ENCODE measurements at places on chromosomes 3 and 15. TPM values are rescaled to one million over a fixed set of nuclear protein-coding genes. Genes with fewer than 3 reads are reported as not detected.

GRCh38 chr15:90130291-90130690 is 28.0 kb upstream of the IDH2 start:
- DNase-seq: no peak

TTLL13 gene
- total RNA-seq: 0.46 TPM

GRCh38 chr3:50427217-50427616 is 67.9 kb upstream of the TMEM115 start:
- DNase-seq: no peak

LIPH gene
- total RNA-seq: 0.24 TPM

GRCh38 chr3:42605546-42606173 is 5.2 kb downstream of the NKTR start:
- DNase-seq: no peak

GRCh38 chr3:151330899-151331298 is 1.6 kb upstream of the P2RY13 start:
- DNase-seq: no peak

EFCAB12 gene
- 1.8 TPM for total RNA-seq

- no peak for DNase-seq
Measured at GRCh38 chr3:55554634-55555425, 67.7 kb upstream of the WNT5A start.

DNA sequence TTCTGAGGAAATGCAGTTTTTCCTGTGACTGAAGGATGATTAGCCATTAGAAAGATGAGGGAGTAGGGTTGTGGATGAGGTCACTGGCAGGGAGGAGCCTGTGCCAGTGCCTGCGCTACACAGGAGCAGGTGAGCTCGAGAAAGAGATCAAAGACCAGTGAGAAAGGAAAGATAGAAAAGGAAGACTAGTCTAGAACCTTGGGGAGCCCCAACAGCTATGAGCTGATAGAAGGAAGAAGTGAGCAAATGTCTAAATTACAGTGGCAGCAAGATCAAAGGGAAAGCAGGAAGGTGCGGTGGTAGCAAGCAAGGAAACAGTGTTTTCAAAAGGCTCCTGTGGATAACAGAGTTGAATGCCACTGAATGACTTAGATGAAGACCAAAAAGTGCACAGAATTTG is 39.6 kb downstream of the LNP1 start:
- DNase-seq: no peak

GRCh38 chr3:150145659-150146058 is 175.0 kb upstream of the PFN2 start:
- no peak for DNase-seq

CBLB gene
- total RNA-seq: 21.4 TPM

DNA sequence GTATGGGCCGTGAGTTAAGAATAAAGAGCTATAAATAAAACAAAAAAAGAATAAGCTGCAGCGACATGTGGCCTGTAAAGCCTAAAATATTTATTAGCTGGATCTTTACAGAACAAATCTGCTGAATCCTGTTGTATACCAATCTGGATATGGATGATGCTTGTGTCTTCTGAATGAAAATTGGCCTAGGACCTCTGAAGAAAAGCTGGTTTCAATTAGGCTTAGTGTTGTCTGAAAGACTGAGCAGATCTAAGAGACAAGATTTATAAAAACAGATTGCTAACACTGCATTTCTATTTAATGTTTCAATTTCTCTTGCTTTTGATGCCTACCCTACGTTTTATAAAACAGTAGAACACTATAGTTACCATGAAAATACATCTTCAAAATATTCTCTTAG is 57.9 kb downstream of the ST3GAL6 start:
- DNase-seq: no peak

- no peak for DNase-seq
Measured at GRCh38 chr3:13582366-13583250, 33.7 kb downstream of the FBLN2 start.

- no peak for DNase-seq
Measured at GRCh38 chr3:79968418-79968817, 200.6 kb upstream of the ROBO1 start.

DNA sequence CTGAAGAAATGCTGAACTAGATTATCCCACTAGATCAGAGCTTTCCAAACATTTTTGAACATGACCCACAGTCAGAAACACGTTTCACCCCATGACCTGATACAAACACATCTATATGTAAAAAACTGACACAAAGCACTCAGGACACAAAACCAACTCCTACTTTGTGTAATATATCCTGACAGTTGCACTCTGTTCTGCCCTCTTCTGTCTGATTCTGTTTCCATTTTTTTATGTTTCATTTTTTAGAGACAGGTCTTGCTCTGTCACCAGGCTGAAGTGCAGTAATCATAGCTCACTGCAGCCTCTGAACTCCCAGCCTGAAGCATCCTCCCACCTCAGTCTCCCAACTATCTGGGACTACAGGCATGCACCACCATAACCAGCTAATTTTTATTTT is 15.8 kb upstream of the RFTN1 start:
- DNase-seq: no peak

- no peak for DNase-seq
Measured at GRCh38 chr3:128561504-128561903, 68.5 kb upstream of the GATA2 start.

GRCh38 chr3:87088430-87088992 is 97.6 kb upstream of the VGLL3 start:
- no peak for DNase-seq

TRIM71 gene
- not detected for total RNA-seq

- no peak for DNase-seq
Measured at GRCh38 chr3:110341047-110341446, 730.6 kb upstream of the NECTIN3 start.

TIPIN gene
- total RNA-seq: 3.7 TPM

GRCh38 chr3:173785004-173785403 is 387.5 kb downstream of the NLGN1 start:
- DNase-seq: no peak

GOLGA6L7 gene
- total RNA-seq: not detected

DNA sequence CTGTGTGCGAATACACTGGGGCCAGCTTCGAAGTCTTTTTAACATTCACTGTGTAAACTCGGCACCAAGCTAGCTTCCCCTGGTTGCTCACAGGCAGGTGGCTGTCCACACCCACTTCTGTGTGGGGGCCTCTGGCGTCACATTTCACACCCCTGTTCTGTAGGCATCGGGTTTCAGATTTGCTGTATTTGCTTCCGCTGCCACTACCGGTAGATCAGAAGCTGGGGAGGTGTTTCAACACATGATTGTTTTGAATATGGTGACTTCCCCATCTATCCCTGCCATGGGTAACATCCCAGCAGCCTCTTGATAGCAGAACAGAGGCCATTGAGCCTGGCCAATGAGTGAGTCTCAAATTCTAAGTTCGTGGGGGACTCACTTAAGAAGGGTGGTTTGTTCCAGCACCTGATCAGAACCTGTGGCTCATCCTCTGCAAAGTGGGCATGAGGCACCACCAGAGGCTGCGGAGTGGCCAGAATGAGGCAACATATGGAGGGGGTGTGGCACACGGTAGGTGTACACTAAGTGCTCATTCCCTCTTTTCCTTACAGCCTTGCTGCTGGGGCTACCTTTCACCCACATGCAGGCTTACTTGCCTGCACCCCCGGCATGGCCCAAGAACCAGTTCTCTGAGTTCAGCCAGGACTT is 61.5 kb downstream of the IQSEC1 start:
- no peak for DNase-seq

GRCh38 chr15:32222716-32223115 is 180.4 kb downstream of the GOLGA8K start:
- DNase-seq: no peak

DNA sequence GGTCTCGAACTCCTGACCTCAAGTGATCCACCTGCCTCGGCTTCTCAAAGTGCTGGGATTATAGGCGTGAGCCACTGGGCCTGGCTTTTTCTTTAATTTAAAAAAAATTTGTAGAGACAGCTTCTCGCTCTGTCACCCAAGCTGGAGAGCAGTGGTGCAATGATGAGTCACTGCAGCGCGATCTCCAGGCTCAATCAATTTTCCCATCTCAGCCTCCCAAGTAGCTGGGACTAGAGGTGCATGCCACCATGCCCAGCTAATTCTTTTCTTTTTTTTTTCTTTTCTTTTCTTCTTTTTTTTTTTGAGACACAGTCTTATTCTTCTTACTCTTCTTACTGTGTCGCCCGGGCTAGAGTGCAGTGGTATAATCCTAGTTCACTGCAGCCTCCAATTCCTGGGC is 19.8 kb downstream of the TUBGCP4 start:
- no peak for DNase-seq

PRRT3 gene
- 0.19 TPM for total RNA-seq

DNA sequence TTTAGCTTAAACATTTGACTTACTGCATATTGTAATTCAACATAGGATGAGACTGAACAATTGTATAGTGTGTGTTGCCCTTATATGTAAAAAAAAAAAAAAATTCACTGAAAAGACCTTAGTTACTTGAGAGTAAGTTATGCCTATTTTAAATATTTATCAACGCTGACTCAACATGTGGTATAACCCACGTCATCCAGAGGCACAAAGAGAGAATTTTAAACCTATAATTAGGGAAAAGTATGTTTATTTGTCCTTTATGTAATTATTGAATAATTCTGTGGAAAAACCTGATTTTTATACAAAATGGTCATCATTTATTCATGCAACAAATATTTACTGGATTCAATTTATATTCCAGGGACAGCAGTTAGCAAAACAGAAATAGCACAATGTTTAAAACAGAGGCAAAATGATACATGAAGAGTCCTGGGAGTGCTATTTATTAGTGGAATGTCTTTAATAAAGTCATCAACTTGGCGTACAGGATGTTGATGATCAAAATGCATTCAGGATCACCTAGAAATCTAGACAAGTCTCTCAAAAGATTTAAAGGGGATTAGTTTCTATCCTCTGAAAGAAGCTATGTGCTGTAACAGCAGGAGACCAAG is 223.7 kb downstream of the PCCB start:
- no peak for DNase-seq

FOXL2 gene
- total RNA-seq: not detected

LYZL4 gene
- not detected for total RNA-seq

DNA sequence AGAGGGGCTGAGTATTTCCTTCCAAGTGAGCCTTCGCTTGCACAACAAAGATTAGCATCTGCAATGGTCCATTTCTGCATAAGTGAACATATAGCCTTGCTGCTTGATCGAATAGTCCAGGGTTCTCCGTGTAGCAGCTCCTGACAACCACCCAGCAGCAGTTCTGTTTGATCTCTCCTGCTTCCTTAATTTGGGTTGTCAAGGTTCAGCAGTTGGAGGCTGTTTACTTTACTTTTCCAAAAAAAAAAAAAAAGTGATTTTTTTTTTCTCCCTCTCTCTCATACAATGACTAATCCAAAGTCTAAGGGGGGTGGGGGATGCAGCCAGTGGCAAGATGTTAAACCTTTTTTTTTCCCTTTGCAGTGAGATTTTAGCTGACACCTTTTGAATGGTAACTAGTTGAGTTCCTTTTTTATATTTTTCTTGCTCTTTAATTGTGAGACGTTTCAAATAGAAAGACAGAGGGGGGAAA is 3.6 kb downstream of the FOXP1 start:
- DNase-seq: no peak

ARID3B gene
- total RNA-seq: 3.2 TPM

- no peak for DNase-seq
Measured at GRCh38 chr15:68435966-68436365, 4.0 kb upstream of the ITGA11 start.

SEMA6D gene
- total RNA-seq: 0.87 TPM

AADAC gene
- total RNA-seq: 210 TPM

GRCh38 chr15:24684313-24684712 is 8.7 kb downstream of the NPAP1 start:
- no peak for DNase-seq

SLC28A2 gene
- total RNA-seq: 0.81 TPM

- DNase-seq: no peak
Measured at GRCh38 chr3:107345822-107346405, 31.3 kb upstream of the CCDC54 start.

DNA sequence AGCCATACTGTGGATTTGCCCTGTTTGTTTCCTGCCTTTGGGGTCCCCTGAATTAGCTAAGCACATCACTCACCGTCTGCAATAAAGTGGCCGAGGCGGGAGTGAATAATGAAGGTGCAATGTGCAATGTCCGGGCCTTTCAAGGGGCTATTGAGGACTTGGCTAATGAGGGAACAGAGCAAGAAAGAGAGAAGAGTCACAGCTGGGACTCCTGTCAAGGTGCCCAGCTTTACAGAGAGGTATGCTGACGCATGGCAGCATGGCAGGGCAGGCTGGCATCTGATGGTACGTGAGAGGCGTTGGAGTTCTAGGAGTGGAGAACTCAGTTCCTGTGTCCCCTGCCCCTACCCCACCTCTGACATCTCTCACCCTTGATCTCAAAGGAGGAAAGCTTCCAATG is 13.8 kb upstream of the ATP2B2 start:
- no peak for DNase-seq

DNA sequence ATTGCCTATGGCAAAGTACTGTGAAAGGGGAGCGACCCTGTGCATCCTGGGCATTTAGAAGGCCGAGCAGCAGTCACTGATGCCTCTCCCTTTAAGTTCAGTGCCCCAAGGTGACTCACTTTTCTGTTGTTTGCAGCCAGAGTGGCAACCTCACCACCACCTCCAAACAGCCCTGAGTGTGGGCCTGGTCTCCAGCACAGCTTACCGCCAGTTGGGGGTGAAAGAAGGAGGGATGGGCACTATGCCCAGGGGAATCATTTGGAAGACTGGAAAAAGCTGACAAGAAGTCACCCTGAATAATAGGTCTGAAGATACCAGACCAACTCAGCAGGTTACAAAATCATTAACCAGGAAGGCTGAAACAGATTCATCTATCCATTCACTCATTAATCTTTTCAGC is 571.8 kb downstream of the EPHB1 start:
- no peak for DNase-seq

DNA sequence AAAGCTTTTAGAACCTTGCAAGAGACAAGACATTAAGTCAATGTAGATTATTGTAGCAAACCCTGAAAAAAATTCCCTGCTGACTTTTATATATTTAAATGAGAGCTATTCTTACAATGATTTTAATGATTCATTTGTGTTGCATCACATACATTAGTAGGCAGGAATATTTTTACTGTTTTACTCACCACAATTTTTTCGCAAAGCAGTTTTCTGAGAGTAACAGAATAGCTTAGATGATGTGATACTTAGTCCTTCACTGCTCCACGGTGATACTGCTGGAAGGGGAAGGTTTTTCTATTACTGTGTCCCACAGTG is 43.9 kb upstream of the CLRN1 start:
- no peak for DNase-seq

- DNase-seq: no peak
Measured at GRCh38 chr3:50524746-50525145, 21.3 kb upstream of the CACNA2D2 start.

GPR176 gene
- 0.59 TPM for total RNA-seq

DNA sequence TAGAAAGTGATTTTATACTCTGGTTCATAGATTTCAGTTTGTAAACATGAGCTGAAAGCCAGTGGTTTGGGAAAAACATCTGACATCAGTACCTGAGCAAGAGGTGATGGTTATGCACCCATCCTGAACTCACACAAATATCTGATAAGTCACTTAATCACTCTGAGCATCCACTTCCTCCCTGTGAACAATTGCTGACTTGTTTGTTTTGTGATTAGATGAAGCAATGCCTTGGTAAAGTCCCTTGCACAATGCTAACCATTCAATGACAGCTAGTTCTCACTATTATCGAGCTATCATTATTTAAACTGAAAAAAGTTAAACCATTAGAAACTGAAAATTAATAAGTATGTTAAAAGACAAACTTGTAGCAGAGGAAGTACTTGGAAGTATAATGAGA is 303.0 kb downstream of the PLOD2 start:
- DNase-seq: no peak

- no peak for DNase-seq
Measured at GRCh38 chr3:120796976-120797375, 54.4 kb downstream of the GTF2E1 start.
